Small intestine (tissue), 16 donors: ENCODE measurements at places on chromosomes 5 and 9. TPM values are rescaled to one million over a fixed set of nuclear protein-coding genes. Genes with fewer than 3 reads are reported as not detected.

GRCh38 chr5:76790632-76791290 lies 28.1 kb upstream of the F2RL1 start:
- DNase-seq: peak; percentile 56

DNA sequence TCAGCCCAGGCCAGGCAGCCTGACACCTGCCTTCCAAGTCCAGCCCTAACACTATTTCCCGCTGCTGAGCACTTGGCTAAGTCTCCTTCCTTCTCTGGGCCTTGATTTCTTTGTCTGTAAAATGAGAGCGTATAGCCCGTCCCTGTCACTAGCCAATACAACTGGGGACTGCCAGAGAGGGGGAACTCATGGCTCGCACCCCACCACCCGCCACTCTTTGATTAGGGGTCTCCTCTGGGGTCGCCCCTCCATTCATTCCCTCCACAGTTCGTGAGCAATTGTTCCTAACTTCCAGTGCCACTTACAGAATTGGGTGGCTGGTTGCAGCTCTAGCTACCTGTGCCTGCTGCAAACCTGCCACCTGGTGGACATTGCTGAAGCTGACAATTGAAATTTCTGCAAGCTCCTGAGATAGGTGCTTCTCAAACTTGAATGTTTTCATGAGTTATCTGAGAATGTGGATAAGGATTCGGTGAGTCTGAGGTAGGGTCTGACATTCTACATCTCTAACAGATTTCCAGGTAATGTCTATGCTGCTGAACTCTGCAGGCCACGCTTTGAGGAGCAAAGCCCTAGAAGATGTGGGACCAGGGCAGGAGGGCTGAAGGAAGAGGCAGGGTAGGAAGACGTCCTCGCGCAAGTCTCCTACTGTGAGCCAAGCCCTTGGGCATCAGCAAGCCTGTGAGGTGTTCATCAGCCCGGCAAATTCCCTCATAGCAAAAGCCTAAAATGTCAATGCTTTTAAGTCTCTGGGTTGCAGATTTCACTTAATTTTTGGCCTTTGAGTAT lies 13.3 kb upstream of the RECK start:
- peak; percentile 82 for DNase-seq

GRCh38 chr5:43190755-43191603 lies 1.0 kb upstream of the NIM1K start:
- peak; percentile 20 for DNase-seq

The FCN2 gene
- not detected for polyA plus RNA-seq

GRCh38 chr9:105296877-105297287 lies 52.4 kb downstream of the SLC44A1 start:
- DNase-seq: peak; percentile 64
